ENCODE measurements at places on chromosomes 1 and 21.
A peak's percentile ranks its signal among the peaks of the same experiment; 100 is the strongest.

- peak; percentile 97 for DNase-seq
Observed at GRCh38 chr1:12153181-12153785, 13.5 kb upstream of the TNFRSF1B start.

GRCh38 chr1:108036796-108037562, 72.0 kb upstream of the VAV3 start:
- DNase-seq = no peak

GRCh38 chr1:228020686-228021354, 14.0 kb downstream of the WNT3A start:
- no peak for DNase-seq

DNA sequence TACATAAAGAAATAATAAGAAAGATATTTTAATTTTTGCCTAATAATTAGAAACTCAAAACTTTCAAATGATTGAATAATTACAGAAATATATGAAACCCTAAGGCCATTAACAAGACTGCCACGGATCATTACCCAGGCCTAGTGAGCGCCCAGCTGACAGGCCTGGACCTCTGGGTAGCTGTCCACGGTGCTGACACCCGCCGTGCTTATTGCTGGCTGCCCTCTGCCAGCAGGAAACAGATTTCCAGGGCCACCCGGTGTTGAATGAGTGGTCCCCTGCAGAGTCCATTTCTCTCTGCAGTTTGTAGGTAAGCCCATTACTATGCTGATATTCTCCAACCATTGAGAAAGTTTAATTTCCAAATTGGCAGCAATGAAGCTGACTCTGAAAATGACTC, 254.4 kb upstream of the GJB5 start:
- peak; percentile 22 for DNase-seq

- peak; percentile 40 for DNase-seq
Observed at GRCh38 chr1:113928187-113928930, 765 bp upstream of the HIPK1 start.

DNA sequence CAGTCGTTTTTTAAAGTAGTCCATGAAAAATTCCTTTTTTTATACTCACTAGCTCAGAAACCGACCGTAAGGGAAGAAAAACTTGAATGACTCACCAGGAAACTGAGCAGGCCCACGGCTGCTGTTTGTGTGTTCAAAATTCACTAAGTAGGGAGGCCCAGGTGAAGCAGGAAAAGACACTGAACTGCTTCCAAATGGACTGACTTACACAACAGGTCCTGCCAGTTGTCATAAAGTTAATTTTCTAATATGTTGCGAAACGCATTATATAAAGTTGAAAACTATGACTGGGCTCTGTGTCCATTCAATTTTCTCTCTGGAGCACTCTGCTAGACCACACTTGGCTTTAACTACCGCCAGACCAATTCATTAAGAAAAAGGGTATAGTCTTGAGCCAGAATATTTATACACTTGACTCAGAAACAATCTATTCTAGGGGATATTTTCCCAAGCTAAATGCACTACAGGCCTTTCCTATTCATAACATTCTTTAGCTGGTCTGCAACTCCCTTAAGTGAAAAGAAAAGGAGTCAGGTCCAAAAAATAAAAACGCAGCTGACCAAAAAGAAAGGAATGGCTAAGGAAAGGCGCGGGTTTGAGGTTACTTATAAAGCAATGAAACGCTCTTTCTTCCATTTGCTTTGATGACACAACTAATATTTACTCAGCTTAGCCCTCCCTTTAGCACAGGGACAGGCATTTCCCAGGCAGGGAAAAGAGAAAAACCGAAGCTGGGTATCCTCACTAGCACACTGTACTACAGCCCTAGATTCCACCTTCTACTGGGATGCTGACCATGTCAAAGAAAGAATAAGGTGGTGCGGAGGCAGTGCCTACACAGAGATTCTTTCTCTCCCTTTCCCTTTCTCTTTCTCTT, 306.3 kb upstream of the ESRRG start:
- DNase-seq = peak; percentile 74

GRCh38 chr1:237139732-237140131, 97.7 kb downstream of the RYR2 start:
- DNase-seq = no peak

DNA sequence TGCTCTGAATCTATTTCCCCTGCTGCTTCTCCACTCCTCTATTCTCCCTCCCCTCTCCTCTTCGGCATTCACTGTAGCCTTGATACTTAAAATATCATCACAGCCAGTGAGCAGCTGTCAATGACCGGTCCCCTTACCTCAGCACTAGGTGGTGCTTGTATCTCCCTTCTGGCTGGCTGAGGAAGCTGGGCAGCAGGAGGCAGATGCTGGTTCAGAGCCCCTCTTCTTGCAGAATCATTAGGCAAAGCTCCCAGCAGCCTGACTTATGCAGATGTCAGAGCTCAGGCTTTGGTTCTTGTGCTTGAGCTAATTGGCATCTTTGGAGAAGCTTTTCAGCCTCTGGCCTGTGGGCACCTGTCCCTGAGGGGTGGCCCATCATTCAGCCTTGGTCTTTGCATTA, 31.9 kb upstream of the KCNA2 start:
- DNase-seq = no peak

DNA sequence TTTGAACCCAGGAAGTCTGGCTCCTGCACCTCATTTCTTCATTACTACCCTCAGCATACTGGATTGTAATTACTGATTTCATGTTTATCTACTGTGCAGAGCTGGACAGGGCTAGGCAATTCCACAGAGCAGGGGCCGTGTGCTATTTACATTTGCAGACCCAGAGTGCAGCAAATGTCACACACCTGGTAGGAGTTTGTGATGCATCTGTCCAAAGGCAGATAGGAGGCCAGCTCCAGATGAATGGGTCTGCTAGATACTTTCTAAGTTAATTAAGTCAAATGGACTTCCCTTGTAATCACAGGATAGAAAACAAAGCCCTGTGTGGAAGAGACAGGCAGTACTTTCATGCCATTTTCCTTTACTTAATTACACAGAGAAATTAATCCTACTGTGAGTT, 46.2 kb downstream of the PGBD5 start:
- DNase-seq = no peak

- peak; percentile 52 for DNase-seq
Observed at GRCh38 chr1:245209658-245210435, 55.1 kb downstream of the KIF26B start.

DNA sequence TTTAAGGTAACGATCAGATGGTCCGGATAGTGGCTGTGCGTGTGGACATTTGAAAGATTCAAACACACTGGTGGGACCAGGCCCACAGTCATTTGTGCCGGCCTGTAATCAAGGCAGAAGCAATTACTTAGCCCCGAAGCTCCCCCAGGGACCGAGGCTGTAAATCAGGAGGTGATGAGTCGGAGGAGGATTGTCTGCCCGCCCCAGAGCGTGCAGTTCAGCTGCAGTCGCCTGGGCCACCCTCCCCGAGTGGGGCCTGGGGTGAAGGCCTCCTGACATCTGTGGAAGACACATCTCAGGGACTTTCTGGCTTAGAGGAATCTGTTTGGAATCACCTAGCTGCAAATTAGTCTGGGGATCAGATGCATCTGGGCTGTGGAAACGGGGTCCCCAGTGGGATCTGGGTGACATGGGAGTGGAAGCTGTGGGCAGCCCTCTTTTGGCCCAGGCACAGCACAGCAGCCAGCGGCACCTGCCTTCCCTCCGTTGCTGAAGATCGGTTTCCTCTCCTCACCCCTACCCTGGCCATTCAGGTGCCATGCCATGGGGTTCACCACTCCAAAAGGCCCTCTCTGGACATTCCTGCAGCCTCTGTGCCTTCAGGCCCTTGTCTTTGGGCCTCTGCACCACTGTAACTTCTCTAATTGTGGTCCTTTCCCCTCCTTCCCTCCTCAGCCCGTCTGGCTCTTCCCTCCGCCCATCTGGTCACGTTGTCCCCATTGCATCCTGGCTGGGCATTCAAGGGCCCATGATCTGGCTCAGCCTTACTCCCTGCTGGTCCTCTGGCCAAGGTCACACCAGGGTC, 25.7 kb downstream of the LHX4 start:
- no peak for DNase-seq

DNA sequence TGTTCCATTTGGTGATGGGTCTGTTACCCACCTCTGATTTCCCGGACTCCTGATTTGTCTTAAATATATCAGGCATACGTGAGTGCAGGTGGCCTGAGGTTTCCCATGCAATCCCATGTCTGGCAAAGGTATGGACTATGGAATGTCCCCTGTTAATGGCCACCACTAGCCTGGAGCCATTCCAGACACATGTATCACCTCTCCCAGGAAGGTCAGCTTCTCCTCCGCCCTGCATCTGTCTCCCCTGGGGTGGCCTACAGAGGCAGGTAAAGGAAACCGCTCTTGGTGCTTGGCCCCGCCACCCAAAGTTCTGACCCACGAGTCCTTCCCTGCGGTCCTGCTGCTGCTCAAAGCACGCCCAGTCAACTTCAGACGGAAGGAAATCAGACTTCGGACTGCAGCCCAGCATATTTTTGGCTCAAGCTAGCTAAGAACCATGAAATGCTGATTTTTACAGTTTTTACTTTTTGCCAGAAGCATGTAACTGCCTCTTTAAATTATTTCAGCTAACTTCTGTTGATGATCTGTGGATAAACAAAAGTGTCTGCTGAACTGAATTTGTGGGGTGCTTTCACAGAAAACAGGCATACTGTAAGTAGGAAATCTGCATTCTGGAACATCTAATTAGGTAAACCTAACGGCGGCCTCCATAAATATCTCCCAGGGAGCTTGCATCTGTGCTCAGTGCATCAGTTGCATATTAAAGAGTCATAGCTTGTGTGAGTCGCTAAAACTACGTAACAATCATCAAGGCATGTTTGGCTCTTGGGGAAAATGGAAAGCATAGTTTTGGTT, 105.9 kb downstream of the PCP4 start:
- no peak for DNase-seq

DNA sequence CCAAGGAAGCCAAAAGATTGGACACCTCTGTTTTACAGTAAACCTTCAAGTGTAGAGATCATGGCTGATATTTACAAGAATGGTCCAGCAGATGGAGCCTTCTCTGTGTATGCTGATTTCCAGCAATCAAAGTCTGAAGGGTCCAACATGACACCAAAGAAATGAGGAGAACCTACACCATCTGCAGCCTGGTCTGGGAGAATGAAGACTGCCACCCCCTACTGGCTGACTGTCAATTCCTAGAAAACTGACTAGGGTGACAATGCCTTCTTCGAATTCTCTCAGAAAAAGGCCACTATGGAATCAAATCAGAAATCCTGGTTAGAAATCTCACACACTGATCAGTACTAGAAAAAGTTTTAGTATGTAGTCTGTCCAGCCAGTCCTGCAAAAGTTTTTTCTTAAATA, 83.3 kb downstream of the CDC42BPA start:
- DNase-seq = peak; percentile 77

DNA sequence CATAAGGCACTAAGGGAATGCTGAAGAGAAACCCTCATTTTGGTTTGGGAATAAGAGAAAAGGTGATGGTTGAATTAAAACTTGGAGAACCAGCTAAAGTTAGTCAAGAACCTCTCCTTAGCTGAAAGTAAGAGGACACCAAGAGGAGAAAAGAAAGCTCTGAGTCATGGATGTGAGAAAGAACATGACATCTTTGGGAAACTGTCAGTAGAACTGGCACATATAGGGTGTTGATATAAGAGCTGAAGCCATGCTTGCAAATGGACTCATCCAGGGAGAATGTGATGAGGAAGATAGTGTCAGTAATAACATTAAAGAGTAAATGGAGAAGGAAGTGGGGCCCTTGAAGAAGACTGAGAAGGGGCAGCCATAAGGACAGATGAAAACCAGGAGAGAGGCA, 54.3 kb downstream of the LRRC8C start:
- DNase-seq = peak; percentile 66

GRCh38 chr1:205792481-205792881, 17.2 kb upstream of the RAB29 start:
- no peak for DNase-seq

GRCh38 chr1:226116673-226117072, 54.2 kb downstream of the H3-3A start:
- DNase-seq = no peak

- DNase-seq = no peak
Observed at GRCh38 chr1:1207571-1207892, 1.1 kb upstream of the TNFRSF18 start.

DNA sequence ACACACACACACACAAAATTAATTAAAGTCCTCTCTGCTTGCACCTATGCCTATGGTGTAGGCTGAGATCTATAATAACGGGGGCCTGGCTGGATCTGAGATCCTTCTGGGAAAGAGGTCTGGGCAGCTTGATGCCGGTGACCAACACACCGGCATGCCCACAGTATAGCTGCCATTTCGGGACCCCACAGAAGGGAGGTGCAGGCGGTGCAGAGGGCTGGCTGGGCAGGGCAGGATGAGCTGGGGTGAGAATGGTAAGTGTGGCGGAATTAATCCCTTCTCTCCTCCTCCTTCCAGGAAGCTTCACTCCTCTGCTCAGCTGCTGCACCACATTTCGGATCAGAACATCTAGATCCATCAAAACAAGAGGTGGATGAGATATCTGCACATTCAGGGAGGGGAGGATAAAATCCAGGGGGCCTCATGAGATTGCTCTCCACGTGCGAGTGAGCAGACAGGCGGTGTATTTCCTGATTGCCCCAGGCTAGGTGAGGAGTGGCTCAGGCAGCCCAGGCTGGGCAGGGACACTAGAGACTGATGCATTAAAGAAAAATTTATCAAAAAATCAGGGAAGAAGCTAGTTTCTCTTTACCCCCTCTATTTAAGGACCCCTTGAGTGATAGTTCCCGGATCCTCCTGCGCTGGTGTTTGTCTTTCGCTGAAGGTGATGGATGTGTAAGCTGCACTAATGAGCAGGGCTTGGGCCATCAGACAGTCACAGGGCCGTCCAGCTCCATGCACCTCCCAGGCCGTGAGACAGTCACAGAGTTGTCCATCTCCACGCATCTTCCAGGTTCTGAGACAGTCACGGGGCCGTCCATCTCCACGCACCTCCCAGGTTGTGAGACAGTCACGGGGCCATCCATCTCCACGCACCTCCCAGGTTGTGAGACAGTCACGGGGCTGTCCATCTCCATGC, 449.9 kb downstream of the PTPRU start:
- peak; percentile 12 for DNase-seq

DNA sequence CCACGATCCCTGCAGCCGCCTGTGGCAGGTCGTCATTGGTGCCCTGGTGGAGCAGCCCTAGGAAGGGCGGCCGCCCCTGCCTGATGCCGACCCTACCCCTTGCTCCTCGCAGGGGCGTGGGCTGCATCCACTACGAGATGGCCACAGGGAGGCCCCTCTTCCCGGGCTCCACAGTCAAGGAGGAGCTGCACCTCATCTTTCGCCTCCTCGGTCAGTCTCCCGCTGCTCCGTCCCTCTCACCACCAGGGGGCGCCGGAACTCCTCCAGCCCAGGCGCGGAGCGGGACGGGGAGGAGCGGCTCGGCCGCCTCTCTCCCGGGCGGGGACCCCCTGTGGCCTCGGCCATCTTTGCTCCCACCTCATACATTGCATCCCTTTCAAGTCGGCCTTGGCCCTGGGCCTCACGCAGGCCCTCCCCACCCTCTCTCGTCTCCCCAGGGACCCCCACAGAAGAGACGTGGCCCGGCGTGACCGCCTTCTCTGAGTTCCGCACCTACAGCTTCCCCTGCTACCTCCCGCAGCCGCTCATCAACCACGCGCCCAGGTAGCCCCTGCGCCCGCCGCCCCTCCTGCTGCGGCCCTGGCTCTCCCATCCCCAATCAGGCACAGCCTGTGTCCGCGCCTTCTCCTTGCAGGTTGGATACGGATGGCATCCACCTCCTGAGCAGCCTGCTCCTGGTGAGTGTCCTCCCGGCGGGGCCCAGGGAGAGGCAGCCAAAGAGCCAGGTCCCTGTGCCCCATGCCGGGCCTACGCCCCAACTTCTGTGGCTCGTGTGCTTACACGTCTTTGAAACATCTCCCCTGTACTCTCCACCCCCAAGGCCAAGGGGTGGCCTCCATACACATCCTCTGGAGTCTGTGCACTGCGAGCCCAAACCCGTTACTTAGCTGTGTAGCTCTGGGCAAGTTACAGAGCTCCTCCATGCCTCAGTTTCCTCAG, 24.7 kb downstream of the CDK18 start:
- peak; percentile 64 for DNase-seq

- DNase-seq = no peak
Observed at GRCh38 chr1:146051452-146051851, 29.9 kb upstream of the HJV start.
